ENCODE measurements at places on chromosomes 1 and 21.
A peak's percentile ranks its signal among the peaks of the same experiment; 100 is the strongest.

- no peak for DNase-seq
Measured at GRCh38 chr1:40257313-40257687, 736 bp upstream of the ZMPSTE24 start.

- no peak for DNase-seq
Measured at GRCh38 chr21:40675017-40675416, 171.9 kb downstream of the DSCAM start.

GRCh38 chr1:156747742-156748669 lies 3.5 kb downstream of the HDGF start:
- DNase-seq, result no peak

DNA sequence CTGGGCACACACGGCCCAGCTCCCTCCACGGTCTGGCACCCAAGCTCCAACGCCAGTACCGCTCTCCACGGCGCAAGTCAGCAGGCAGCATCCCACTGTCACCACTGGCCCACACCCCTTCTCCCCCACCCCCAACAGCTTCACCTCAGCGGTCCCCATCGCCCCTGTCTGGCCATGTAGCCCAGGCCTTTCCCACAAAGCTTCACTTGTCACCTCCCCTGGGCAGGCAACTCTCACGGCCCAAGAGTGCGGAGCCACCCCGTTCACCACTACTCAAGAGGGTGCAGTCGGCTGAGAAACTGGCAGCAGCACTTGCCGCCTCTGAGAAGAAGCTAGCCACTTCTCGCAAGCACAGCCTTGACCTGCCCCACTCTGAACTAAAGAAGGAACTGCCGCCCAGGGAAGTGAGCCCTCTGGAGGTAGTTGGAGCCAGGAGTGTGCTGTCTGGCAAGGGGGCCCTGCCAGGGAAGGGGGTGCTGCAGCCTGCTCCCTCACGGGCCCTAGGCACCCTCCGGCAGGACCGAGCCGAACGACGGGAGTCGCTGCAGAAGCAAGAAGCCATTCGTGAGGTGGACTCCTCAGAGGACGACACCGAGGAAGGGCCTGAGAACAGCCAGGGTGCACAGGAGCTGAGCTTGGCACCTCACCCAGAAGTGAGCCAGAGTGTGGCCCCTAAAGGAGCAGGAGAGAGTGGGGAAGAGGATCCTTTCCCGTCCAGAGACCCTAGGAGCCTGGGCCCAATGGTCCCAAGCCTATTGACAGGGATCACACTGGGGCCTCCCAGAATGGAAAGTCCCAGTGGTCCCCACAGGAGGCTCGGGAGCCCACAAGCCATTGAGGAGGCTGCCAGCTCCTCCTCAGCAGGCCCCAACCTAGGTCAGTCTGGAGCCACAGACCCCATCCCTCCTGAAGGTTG lies 97.6 kb downstream of the PIK3R3 start:
- DNase-seq, result no peak

GRCh38 chr1:198160946-198161614 lies 4.3 kb downstream of the NEK7 start:
- no peak for DNase-seq

DNA sequence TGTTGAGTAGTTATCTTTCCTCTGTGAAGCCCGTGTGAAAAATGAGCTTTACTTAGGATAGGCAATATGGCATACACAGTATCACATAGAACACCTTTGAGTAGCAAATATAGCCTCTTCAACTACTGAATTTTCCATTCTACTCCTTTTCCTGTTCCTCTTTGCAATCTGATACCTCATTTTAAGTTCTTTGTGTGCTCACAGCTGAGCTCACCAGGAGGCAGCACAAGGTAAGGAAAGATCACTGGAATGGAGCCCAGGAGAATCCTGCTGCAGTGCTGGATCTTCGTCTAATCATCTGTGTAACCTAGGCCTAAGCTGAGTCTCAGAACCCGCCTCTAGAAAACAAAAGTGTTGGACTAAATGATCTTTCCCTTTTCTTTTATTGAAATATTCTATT lies 171.0 kb downstream of the LRRC40 start:
- DNase-seq, result peak; percentile 74

GRCh38 chr1:12546771-12547585 lies 71.0 kb downstream of the DHRS3 start:
- peak; percentile 70 for DNase-seq

- DNase-seq, result no peak
Measured at GRCh38 chr1:195195423-195196057, 1412.7 kb downstream of the KCNT2 start.

DNA sequence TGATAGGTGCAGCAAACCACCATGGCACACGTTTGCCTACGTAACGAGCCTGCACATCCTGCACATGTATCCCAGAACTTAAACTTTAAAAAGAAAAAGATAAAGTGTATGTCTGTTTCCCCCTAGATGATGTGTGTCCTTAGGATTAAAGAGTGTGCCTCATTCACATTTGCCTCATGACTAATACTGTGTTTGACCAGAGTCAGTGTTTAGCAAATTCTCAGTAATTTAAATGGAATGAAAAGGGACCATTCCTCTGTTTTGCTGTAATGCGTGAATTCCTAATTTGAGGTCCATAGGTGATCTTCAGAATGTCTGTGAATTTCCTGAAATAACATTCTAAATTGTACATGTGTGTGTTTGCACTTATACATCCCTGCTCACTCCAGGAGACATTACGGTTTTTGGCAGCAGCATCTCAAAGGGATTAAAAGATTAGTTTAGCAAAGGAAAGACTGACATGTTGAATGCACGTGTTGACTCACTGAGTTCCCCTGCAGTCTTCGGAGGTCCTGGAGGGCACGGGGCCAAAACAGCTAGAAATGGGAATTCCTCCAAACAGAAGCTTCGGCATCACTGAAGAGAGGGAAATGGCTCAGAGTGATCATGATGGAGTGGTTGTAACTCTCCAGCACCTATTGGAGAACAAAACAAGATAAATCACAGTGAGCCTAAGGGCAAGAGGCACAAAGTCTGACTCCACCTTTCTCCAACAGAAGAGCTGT lies 19.1 kb upstream of the SLC35F3 start:
- DNase-seq, result no peak

DNA sequence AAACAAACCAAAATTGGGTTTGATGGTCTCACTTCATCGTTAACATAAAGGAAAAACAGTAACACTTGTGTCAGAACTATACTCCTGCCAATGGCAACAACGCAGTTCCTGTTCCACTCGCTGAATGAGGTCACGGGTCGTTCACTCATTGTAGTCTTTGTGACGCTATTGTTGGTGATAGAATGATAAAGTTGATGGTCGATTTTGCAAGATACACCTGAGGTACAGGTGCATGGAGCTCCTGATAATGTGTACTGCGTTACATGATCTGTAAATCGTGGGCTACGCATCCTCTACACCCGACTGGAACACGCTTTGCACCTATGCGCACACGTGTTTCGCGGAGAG lies 391 bp upstream of the CENPS start:
- DNase-seq, result peak; percentile 65

- no peak for DNase-seq
Measured at GRCh38 chr21:39103689-39104088, 79.6 kb downstream of the PSMG1 start.

DNA sequence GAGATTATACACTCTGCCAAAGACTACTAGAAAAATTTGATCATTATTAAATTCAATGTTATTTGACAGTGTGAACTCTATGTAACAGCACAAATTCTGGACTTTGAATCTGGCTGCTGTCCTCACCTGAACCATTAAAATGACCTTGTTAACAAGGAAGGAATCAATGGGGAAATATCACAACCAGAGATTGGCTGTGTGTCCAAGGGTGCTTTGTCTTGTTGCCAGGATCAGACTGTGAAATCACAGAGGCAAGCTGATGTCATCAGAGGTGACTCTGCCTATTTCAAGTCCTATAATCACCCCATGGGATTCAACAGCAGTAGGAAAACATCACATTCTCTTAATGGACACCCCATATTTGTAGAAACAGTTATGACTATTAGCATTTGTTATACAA lies 46.8 kb downstream of the ADAMTS5 start:
- no peak for DNase-seq

- no peak for DNase-seq
Measured at GRCh38 chr1:63320022-63320721, 2.2 kb upstream of the FOXD3 start.

GRCh38 chr1:243447347-243447746 lies 191.5 kb downstream of the SDCCAG8 start:
- DNase-seq, result peak; percentile 73

DNA sequence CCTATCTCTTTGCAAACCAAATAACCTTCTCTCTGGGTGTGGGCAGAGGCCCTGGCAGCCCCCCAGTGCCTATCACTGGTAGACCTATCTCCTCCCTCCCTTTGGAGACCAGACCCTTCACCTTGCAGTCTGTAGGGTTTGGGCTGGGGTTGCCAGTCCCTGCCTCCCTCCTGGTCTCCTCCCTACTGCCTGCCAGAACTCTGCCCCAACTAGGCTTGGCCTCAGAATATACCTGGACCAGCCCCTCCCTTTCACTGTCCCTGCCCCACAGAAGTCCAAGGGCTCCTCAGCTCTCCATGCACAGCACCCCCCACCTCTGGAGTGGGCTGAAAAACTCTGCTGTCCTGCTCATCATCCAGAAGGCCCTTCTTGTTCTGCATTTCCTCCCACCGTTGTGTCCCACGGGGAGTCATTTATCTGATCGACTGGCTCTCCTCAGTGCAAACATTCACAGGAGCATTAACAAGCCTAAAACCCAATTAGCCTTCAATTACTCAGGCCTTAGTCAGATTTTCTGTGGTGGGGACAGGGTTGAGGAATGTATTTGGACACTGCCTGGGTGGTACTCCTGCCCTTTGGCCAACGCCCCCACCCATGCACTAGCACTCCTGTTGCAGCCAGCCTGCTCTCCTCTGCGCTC lies 27.7 kb upstream of the DMBX1 start:
- DNase-seq, result no peak

GRCh38 chr1:155051342-155051776 lies 243 bp downstream of the ADAM15 start:
- no peak for DNase-seq

DNA sequence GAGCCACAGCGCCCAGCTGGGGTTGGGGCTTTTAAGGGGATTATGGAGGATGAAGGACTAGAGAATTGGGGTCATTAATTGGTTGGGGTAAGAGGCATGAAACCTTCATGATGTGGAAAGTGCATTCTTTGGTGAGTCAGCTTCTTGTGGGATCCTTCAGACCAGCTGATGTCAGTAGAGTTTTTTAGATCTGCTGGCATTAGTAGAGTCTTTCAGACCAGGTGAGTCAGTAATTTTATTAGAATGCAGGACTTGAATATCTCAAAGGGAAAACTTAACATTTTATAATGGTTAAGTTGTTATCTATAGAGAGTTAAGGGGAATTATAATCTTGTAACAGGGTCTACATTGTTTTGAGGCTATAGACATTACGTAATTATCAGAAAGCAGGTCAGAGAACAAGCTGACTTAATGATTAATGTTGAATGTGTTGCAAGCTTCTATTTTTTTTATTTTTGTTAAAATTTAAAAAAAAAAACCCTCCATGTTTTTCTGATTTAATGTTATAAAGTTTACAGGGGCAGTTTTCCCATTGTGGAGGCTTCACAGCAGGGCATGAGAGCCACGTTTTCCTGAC lies 160.9 kb upstream of the FMN2 start:
- no peak for DNase-seq
